ENCODE measurements at places on chromosomes 11 and 22.

GRCh38 chr11:78453140-78453935, 35.7 kb upstream of the GAB2 start:
- DNase-seq = no peak

DNA sequence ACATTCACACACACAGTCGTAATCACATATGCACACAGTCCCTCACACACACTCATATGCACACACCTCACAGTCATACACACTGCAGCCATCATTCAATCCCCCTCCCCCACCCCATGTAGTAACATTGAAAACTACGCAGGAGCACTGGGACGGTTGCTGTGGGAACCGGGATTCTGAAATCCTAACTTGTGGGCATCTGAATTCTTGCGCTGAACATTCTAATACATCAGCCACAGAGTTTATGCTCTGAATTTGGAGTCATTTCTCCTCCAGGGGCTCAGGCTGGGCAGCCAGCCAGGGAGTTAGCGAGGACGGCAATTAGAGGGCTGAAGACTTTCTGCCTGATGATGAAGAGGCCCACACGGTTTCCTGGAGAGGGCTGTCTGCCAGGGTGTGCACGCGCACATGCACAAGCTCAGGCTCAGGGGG, 32.7 kb downstream of the CD6 start:
- peak; percentile 38 for DNase-seq

- no peak for DNase-seq
Observed at GRCh38 chr11:102733232-102733875, 8.6 kb upstream of the MMP8 start.

DNA sequence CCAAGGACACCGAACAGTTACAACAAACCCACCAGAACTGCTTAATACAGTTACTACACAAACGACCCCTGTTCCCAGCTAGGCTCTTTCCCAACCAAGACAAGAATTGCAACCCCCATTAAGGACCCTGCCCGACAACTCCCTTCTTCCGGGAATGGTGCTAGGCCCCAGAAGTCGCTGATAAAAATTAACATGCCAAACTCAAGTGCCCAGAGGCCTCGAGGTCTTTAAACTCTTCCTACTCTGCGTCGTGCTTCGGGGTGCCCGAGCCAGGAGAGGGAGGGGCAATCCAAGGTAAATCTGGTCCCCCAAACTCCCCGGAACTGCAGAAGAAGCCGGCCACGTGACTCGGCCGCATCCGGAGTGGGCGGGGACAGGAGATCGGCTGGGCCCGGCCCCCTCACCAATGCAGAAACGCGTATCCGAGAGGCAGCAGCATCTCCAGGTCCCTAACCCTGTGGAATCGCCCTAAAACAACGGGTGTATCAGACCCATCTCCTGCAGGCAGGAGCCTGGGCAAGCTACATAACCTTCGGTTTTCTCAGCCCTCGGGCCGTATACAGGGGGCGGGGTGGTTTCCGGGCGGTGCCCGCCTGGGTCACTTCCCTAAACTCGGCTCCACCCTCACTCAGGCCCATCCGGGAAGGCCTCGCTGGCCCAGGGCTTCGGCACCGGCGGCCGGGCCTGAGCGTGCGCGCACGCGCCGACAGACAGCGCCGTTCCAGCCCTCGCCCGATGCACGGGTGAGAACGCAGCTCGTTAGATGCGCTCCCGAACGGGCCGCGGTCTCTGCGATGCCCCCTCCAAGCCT, 1.1 kb downstream of the CFL1 start:
- peak; percentile 76 for DNase-seq

DNA sequence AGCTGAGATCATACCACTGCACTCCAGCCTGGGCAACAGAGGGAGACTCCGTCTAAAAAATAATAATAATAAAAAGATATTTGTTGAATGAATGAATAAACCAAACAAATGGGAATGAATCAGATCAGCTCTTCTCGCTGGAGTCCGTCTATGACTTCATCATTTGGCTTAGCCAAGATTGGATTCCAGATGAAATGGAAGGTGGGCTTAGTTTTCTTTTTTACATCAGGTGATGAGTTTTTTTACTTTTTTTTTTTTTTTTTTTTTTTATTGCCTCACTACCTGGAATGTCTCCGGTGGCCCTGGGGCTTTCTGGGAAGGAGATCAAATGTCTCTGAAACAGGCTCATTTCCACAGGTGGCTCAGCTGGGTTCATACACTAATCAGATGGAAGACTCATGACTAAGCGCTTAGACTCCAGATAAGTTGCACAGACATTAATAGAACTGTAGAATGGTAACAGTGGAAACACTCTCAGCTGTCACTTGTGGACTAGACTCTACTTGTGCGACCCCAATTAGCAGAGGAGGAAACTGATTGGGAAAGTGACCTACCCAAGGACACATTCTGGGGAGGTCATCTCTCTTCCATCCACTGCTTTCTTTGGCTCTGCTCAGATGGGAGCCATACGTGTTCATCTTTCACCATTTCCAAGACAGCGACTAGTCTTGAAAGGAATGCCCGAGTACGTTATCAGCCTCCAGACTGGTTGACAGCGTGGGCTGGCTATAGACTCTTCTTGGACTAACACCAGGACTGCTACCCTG, 20.5 kb upstream of the RBFOX2 start:
- no peak for DNase-seq

DNA sequence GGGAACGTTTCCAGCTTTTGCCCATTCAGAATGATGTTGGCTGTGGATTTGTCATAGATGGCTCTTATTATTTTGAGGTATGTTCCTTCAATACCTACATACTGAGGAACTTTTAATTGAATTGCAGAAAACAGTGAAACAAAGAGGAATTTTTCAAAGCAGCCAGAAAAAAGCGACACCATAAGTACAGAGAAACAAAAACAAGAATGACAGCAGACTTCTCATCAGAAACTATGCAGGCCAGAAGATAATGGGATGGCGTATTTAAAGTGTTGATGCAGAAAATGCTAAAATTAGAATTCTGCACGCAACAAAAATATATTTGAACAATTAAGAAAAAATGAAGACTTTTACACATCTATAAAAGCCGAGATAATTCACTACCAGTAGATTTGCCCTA, 95.4 kb upstream of the TIMP3 start:
- DNase-seq = no peak

- no peak for DNase-seq
Observed at GRCh38 chr11:61610905-61611304, 30.0 kb upstream of the SYT7 start.

DNA sequence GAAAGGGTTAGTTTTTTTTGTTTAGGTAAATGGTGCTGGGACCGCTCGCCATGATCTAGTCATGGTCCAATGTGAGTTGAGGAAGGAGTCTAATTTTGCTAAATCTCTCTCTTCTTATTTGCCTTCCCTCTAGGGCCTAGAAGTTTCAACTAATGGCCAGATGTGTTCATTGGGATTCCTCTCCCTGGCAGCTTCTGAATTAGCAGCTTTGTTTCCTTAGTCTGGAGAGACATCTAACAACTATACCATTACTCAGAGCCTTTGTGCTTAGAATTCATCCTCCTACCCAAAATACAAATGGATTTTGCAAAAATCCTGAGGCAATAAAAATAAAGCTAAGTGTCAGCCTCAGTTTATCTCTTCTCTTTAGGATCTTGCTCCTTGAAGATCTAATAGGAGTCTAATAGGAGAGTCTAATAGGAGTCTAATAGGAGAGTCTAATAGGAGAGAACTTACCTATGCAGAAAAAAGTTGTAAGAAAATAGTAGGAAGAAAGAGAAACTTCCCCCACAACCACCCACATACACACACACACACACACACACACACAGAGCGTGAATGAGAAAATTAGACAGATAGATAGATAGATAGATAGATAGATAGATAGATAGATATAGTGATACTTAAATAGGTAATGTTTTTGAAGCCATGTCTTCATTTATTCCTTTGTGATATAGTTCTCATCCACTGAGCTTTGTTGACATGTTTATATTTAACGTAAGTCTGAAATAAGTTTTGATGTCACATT, 980.5 kb upstream of the CNTN5 start:
- DNase-seq = no peak

GRCh38 chr11:121365304-121365703, 72.7 kb downstream of the SC5D start:
- no peak for DNase-seq

- no peak for DNase-seq
Observed at GRCh38 chr22:49039625-49040024, 788.0 kb downstream of the BRD1 start.

DNA sequence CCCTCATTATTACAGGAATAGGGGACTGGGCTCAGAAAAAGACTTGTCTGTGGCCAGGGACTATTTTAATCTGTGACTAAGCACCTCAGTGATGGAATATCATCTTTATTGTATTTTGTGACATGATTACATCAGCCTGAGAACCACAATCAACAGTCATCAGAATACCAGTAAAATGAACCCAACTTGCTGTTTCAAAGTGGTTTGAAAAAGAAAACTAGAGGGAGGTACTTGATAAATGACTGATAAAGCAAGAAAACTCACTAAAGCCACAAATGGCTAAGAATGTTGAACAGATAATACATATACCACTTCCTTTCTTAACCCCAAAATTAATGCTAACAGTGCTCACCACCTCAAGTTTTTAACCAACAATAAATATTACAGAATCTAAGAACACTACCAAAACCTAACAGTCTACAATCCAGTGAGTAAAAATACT, 155.7 kb downstream of the ATG16L2 start:
- no peak for DNase-seq

DNA sequence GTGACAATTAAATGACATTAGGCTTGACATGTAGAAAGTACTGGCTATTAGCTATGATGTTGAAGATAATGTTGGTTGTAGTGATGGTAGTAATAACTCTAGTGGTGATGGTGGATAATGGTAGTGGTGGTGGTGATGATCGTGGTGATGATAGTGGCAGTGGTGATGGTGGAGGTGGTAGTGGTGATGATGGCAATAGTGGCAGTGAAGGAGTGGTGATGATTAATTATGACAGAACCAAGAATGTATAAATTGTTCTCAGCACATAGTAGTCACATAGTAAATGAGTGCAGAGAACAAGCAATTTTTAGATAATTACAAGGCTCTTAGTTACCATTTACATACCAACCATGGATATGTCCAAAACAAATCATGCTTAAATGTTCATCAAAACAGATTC, 5.3 kb upstream of the CD44 start:
- DNase-seq = no peak

- no peak for DNase-seq
Observed at GRCh38 chr11:64864473-64865285, 13.7 kb downstream of the EHD1 start.

GRCh38 chr22:40485813-40486667, 115.6 kb downstream of the SGSM3 start:
- DNase-seq = no peak

DNA sequence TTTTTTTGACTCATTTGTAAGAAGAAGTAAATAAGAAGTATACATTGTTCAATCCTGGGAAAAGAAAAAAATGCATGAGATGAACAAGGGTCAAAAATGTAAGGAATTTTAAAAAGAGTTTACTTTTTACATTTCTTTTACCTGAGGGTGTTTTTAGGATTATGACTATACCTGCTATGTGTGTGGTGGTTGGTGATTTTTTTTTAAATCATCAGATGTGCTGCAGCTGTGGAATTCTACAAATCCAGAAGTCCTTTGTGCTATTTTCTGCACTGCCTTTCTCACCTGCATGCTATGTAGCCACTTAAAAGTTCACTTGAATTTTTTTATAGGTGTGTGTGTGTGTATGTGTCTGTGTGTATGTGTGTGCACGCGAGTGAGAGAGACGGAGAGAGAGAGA, 185.3 kb downstream of the FAT3 start:
- no peak for DNase-seq

GRCh38 chr11:101187748-101188147, 58.1 kb upstream of the PGR start:
- no peak for DNase-seq

GRCh38 chr11:70423523-70424505, 25.5 kb downstream of the CTTN start:
- no peak for DNase-seq

DNA sequence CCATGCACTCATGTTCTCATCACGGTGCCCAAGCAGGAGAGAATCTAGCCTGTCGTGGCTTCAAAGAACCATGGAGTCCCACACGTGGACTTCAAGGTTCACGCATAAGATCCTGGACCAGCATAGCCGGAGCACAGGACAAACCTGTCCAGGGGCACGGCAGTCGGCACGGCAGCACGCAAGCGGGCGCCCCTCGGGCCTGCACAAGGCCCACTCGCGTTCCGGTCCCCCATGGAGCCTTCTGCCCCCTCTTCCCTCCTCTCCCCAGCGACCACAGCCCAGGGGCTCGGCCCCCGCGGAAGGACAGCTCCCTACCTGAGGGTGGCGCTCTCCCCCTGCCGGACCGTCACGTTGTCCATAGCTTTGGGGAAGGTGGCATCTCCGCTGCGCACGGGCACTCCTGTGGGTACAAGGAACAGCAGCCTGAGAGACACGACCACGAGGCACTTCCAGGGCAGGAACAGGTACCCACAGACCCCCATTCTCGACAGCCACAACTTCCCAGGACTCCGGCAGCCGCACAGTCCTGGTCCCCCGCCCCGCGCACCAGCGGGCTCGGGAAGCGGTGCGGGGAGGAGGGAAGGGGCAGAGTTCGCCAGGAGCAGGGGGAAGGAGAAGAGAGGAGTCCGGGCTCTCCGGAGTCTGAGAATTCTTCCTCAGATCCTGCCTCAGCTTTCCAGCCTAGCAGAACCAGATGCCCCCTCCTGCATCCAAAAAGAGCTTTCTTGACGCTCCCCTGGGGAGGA, 589.5 kb downstream of the OPCML start:
- no peak for DNase-seq

- DNase-seq = no peak
Observed at GRCh38 chr11:42992594-42992993, 319.2 kb upstream of the API5 start.

GRCh38 chr11:34860034-34860433, 56.1 kb downstream of the APIP start:
- no peak for DNase-seq

DNA sequence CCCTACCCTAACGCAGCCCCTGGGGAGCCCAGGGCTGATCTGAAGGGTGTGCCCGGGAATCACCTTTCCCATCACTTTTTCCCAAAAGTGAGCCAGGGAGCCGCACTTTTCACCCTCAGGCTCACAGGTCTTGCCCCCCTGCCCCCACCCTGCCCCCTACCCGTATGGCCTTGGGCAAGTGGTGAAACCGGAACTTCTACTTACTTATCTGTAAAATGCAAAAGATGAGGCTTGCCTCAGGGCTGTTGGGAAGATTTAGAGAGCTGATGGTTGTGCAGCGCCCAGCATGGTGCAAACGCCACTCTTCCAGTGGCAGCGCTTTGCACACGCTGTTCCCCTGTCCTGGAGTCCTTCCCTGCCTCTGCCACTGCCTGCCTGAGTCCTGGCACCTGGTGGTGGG, 8.0 kb downstream of the SYT12 start:
- no peak for DNase-seq

- DNase-seq = no peak
Observed at GRCh38 chr11:7251836-7252682, at the start of gene SYT9. SYT9 (plus strand) TSS chr11:7251904; CDS start chr11:7252187, 283 bp downstream.

- DNase-seq = no peak
Observed at GRCh38 chr11:18974192-18974591, 35.0 kb upstream of the MRGPRX1 start.

- DNase-seq = no peak
Observed at GRCh38 chr11:92236856-92237255, 12.2 kb downstream of the FAT3 start.

GRCh38 chr11:27184458-27185312, 144.1 kb downstream of the BBOX1 start:
- no peak for DNase-seq

Measured in activated T-cell treated with anti-CD3 and anti-CD28 coated beads for 1 hour (primary cell).